ENCODE measurements at places on chromosomes 4 and X.

- DNase-seq = no peak
Observed at GRCh38 chr4:8589823-8590545, 2.6 kb upstream of the CPZ start.

- no peak for DNase-seq
Observed at GRCh38 chr4:128979934-128980333, 113.4 kb downstream of the SCLT1 start.

GRCh38 chr4:60579335-60579734 lies 620.8 kb upstream of the ADGRL3 start:
- no peak for DNase-seq

DNA sequence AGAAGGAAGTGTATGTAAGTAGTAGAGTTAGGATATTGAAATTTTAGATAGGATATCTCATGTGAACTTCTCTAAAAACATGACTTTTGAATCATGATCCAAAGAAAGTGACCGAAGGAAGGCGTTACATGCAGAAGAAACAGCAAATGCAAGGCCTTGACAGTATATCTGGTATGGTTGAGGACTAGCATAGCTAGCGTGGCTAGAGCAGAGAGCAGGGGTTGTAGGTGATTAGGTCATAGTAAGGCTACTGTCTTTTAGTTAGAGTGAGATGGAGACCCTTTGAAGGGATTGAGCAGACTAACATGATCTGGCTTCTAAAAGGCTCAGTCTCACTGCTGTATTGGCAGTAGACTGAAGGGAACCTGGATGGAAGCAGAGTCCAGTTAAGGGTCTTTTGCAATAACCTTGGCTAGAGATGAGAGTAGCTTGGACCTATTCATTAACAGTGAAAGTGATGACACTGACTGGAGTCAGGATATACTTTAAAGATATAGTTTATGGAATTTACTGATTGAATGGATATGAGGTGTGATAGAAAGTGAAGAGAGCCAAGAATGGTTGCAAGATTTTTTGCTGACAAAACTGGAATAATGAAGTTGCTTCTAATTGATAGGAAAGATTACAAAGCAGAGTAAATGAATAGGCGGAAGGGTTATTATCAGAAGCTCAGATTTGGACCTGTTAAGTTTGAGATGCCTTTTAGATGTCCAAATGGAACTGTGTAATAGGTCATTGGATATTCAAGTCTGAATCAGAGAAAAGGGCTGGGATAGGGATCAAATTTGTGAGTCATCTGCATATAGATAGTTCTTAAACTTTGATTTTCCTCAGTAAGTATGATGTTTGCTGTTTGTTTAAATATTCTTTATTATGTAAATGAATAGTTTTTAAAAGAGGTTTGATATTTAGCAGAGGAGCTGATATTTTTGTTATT lies 59.8 kb downstream of the MRPL1 start:
- no peak for DNase-seq

DNA sequence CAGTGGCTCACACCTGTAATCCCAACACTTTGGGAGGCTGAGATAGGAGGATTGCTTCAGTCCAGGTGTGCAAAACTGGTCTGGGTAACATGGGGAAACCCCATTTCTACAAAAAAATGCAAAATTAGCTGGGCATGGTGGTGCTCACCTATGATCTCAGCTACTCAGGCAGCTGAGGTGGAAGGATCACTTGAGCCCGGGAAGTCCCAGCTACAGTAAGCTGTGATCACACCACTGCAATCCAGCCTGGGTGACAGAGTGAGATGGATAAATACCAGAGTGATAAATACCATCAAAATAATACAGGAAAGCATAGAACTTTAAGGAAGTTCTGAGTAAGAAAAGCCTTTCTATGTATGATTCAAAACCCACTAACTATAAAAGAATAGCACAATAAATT lies 52.8 kb downstream of the LRBA start:
- DNase-seq = no peak

DNA sequence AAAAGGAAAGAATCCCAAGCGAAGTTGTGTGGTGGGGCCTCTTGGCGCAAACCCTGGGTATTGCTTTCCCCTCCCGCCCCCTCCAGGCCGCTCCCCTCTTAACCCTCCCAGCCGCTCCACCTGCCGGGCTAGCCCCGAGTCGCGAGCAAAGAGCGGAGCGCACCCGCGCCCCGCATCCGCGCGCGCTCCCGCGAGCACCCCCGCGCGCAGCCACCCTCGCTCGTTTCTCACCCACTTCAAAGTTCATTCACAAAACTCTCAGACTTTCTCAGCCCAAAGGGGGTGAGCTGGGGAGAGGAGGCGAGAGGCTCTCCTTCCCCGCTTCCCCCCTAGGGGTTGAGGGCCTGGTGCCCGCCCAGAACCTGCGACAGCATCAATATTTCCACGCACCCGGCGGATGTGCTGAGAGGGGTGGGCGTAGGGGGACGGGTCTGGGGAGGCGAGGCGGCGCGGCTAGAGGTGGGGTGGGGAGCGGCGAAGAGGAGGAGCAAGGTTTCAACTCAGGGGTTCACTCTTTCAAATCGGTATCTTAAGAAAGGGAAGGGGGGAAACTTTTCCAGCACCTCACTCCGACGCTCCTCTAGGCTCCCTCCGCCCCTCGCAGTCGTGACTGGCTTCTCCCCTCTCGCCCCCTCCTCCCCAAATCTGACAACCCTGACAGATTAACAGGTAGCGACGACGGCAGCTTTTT lies 1.8 kb downstream of the MAML3 start:
- peak; percentile 75 for DNase-seq
